ENCODE measurements at places on chromosomes 5 and 9. TPM values are rescaled to one million over a fixed set of nuclear protein-coding genes. Genes with fewer than 3 reads are reported as not detected.

Gene CDKN2A
- total RNA-seq, result not detected

DNA sequence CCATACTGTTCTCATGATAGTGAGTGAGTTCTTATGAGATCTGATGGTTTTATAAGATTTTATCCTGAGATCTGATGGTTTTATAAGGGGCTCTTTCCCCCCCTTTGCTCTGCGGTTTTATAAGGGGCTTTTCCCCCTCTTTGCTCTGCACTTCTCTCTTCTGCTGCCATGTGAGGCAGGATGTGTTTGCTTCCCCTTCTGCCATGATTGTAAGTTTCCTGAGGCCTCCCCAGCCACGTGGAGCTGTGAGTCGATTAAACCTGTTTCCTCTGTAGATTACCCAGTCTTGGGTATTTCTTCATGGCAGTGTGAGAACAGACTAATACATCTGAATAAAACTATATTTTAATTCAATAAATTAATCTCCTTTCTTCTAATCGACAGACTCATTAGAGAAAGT is 64.9 kb upstream of the ZSWIM6 start:
- ATAC-seq, result no peak

Gene SGCD
- 36.8 TPM for total RNA-seq

DNA sequence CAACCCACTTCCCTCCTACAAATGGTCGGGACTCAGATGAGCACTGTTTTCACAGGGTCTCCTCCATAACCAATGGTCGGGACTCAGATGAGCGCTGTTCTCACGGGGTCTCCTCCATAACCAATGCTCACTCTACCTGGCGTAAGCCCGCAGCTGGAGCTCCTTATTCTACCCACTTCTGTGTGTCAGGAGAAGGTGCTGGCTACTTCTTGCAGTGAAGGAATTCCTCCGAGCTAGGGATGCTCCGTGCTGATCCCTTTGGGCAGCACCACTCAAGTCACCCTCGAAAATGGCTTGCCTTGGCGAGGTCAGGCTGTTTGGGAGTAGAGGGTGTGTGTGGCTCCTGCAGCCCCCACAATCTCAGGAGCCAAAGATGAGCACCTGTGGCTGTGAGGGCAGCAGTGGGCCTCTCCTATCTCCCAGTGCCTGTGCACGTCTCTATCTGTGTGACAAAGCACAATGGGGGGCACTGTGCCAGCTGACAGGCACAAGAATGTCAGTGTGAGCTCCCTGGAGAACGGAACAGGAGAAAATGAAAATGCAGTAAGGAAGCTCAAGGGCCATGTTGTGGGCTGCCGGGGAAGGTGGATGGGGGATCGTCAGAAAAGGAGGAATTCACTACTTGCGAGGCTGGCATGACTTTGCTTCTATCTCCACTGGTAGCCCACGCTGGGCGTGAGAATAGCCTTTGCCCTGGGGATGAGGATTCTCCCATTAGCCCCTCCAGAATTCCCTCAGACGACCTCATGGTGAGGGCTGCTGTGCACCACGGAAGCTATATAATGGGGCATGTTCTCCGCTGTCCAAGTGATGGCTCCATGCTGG is 3.9 kb upstream of the BTNL9 start:
- no peak for ATAC-seq

DNA sequence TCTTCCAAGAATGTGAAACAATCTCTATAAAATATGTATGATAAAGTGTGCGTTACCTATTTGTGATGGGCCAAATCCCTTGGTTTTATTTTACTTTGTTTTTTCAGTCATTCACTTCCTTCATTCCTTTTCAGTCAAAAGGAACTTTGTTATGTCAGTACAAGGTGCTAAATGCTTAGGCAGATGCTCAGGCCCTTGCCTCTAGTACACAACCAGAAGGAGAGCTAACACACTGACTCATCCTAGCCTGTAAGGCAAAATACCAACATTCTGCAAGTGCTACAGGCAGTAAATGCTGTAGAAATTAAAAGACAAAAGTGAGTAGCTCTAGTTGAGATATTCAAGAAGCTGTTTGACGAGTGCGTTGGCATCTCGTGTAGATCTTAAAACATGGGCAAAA is 49.4 kb downstream of the TRPM6 start:
- no peak for ATAC-seq

- ATAC-seq, result no peak
Observed at GRCh38 chr5:77171141-77171910, 39.2 kb upstream of the PDE8B start.

GRCh38 chr9:33187519-33188218 is 20.5 kb upstream of the B4GALT1 start:
- ATAC-seq, result peak; percentile 66

DNA sequence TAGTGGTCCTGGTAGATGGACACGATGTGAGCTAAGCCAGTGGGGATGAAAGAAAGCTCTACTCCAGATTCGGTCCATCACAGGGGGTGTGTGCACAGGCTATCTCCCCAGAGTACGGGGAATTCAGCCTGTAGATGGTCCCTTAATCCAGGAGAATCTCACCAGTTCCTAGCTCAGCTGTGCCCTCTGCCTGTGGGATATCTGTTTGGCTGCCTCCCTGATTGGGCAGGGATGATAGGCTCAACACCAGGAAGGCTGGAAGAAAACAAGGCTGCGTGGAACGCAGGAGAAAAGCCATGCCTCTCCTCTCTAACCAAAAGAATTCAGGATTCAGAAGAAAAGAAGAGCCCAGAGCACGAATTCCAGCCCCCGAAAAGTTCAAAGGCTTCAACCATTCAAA is 40.9 kb downstream of the VLDLR start:
- no peak for ATAC-seq

GRCh38 chr9:68728731-68729130 is 23.7 kb downstream of the PIP5K1B start:
- ATAC-seq, result no peak

Gene NDST1
- 146 TPM for total RNA-seq

Data from gastroesophageal sphincter (tissue), 4 donors.